ENCODE measurements at places on chromosomes 7 and 10.

- peak; percentile 15 for DNase-seq
Measured at GRCh38 chr7:5445981-5446594, 22.5 kb upstream of the TNRC18 start.

GRCh38 chr7:19762631-19763030 lies 10.8 kb downstream of the TMEM196 start:
- DNase-seq = no peak

DNA sequence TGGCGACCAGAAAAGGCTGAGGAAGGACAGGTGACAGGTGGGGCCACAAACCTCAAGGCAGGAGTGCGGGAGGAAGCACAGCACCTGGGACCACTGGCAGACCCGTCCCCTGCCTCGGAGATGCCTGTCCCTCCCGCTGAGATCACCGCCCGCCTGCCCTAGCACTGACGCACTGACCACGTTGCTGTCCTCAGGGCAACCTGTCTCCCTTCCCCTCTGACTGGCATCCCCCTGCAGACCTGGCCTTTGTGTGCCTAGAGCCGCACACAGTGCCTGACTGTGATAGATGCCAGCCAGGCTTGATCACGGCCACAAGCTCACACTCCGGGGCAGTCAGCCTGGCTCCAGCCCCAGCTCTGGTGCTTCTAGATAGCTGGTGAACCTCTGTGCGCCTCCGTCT lies 58.4 kb upstream of the EN2 start:
- DNase-seq = no peak

DNA sequence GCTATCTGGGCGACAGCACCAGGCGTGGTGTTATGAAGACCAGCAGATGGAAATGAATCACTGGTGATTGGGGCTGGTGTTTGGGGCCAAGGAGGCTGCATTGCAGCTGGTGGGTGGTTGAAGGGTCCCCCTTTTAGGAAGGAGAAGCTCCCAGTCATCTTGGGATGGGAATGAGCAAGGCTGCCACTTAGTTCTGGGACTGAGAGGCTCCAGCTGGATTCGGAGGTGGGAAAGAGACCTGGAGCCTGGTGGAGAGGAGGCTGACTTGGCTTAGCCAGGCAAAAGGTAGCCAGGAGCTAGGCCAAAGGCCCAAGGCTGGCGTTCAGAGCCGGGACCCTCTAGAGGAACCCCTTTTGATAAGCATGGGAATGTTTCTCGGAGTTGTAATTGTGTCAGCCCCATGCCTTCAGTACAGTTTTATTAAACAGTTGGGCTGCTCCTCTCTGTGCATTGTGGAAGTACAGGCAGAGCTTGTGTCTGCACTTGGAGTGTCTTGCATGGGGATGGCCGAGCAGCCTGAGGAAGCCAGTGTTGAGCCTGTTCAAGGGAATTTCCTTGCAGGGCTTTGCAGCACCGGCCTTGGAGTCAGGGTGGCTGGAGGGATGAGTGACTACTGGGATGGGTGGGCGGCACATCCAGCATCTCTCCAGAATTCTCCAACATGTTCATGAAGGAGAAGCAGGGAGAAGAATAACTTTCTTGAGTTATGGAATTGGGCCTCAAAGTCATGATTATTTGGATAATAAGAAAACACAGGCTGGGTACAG lies 234.9 kb downstream of the BAMBI start:
- no peak for DNase-seq

GRCh38 chr7:111730476-111731300 lies 168.4 kb upstream of the IMMP2L start:
- no peak for DNase-seq

DNA sequence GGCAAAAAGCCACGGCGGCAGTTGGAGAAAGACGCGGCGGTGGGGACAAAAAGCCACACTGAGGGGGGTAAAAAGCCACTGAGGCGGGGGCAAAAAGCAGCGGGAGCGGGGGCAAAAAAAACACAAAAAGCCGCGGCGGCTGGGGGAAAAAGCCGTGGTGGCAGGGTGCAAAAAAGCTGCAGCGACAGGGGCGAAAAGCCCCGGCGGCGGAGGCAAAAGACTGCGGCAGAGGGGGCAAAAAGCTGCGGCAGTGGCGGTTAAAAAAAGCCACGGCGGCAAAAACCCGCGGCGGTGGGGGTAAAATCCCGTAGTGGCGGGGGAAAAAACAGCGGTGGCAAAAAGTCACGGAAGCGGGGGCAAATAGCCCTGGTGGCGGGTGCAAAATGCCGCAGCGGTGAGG lies 527.3 kb downstream of the ZNF33B start:
- no peak for DNase-seq

DNA sequence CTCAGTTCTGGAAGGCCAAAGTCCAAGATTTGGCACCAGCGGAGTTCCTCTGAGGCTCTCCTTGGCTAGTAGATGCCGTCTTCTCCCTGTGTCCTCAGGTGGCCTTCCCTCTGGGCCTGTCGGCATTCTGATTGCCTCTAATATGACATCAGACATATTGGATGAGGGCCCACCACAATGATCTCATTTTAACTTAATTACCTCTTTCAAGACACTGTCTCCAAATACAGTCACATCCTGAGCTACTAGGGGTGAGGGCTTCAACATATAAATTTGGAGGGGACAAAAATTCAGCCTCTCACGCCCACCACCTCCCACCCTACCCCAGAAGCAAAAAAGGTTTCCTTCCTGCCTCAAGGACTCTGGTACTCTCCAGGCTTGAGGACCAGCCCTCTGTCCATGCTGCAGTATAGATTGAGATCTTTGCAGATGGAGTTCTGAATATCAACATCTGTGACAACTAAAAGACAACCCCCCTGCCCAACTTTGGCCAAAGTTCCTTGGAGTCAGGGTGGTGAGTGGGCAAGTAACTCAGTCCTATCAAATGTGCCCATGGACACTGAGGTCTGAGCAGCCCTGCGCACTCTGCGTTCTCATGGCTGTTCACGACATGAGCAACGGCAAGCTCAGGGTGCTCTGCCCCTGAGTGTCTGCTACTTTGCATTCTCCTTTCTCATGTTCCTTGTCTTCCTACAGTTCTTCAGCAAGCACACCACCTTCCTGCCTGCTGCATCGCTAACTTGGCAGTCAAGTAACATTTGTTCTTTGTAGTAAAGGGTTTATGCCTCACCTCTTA lies 11.5 kb downstream of the TMEM176B start:
- no peak for DNase-seq

DNA sequence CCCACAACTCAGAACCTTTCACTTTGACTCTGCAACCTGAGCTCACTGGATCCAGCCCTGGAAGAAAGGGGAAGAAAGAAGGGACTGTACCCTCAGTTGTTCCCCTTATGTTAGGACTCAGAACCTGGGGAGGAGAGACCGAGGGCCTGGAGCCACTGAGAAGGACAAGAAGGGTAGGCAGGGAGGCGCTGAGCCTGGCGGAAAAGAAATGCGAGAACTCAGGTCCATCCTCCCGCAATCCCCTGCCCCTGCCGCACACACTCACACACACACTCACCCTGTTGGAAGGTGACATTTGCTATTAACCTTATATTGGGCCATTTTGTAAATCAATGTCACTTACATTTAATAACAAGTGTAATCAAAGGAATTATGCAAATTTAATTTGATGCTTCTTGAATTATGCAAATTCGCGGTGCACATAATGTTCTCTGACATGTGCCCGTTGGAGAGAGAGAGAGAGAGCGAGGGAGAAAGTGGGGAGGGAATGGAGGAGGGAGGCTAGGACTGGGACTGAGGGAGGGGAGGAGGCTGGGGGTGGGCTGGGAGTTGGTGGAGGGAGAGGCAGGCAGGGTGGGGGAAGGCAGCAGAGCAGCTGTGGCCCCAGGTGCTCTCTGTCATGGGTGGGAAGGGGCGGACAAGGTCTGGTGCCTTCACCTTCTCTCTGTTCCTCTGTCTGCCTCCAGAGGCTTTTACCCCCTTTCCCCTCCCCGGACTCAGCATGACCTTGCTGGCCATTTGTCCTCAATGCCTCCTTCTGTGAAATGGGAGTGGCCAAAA lies 99.6 kb upstream of the PAX2 start:
- DNase-seq = no peak

- DNase-seq = no peak
Measured at GRCh38 chr7:92498557-92498956, 20.8 kb upstream of the ERVW-1 start.

DNA sequence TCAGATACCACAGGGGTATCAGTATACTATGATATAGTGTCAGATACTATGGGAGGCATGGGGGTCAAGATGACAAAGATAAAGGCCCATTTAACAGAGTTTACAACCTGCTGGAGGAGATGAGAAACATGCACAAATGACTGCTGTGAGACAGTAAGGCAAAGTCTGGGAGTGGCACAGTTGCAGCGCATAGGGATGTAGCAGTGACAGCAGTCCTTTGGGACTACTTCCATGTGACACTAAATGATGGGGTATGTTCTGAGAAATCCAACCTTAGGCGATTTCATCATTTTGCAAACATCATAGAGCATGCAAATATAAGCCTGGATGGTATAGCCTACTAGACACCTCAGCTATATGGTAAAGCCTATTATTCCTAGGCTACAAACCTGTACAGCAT lies 56.8 kb downstream of the CDK1 start:
- no peak for DNase-seq

Data from globus pallidus (tissue), 1 donor.